ENCODE measurements at places on chromosomes 4 and X.
A peak's percentile ranks its signal among the peaks of the same experiment; 100 is the strongest.

DNA sequence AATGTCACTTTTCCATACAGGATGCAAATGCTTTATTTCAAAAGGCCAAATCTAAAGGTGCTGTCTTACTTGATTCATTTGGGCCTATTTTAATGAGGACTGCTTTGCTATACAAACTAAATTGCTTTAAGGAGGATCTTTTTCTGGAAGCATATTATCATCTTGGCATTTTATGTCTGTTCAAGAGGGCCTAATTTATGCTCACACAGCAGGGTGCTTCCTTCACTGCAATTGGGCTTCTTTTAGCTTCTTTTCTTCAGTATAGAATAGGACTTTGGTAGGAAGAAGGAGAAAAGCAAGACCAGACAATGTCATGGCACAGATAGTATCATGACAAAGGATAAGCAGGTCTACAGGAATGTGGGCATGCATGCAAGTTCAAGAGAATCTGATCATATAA is 222.4 kb upstream of the ANKRD50 start:
- DNase-seq = no peak

DNA sequence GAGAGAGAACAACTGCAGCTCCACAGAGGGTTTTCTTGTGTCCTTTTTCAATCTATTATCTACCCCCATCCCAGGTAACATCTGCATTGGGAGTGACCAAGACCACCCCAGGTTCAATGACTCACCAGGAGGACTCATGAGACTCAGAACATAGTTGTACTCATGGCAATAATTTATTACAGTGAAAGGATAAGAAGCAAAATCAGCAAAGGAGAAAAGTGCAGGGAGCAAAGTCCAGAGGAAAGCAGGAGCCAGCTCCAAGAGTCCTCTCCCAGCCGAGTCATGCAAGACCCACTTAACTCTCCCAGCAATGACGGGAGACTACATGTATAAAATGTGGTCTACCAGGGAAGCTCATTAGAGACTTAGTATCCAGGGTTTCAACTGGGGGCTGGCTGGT is 129.5 kb upstream of the RBPJ start:
- DNase-seq = no peak

- peak; percentile 11 for DNase-seq
Measured at GRCh38 chr4:1050486-1051213, 39.2 kb downstream of the FGFRL1 start.

- no peak for DNase-seq
Measured at GRCh38 chr4:149923736-149924135, 108.1 kb upstream of the IQCM start.

DNA sequence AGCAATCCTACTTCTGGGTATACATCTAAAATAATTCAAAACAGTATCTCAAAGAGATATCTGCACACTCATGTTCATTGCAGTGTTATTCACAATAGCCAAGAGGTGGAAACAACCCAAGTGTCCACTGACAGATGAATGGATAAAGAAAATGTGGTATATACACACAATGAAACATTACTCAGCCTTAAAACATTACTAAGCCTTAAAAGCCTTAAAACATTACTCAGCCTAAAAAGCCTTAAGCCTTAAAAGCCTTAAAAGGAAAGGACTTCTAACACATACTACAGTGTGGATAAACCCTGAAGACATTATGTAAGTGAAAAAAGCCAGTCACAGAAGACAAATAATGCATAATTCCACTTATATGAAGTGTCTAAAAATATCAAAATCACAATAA is 40.3 kb upstream of the TFDP3 start:
- DNase-seq = no peak

DNA sequence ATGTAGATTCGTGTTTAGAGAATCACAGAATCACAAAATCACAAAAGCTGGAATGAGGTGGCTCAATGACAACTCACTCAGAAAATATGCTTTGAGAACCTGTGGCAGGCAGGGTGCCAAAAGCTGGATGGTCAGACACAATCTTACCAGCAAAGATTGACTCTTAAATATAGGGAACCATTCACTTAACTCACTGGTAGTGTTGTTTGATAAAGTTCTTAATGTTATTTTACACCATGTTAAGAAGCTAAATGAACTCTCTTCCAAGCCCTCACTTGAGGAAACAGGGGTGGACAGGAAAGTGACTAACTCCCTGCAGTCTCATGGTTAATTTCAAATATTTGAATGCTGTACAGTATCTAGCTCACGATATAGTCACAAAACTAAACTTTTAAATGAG is 5.7 kb upstream of the SCOC start:
- DNase-seq = peak; percentile 51

DNA sequence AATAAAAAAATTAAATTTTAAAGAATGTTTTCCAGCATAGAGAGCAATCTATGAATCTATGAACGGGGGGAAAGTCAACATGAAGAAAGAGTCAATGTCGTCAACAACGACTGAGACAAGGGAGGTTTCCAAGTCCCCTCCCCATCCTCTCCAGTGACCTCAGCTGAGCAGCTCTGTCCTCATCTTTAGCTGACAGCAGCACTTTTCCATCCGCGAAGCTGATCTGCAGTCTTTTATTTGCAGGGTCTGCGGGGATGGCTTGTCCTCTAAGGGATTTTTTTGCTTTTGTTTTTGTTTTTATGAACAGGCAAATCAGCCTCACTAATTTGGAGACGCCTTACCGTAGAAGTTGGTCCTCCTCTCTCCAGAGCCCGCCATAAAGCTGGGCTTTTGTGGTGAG is 46.5 kb downstream of the PRKX start:
- DNase-seq = no peak

DNA sequence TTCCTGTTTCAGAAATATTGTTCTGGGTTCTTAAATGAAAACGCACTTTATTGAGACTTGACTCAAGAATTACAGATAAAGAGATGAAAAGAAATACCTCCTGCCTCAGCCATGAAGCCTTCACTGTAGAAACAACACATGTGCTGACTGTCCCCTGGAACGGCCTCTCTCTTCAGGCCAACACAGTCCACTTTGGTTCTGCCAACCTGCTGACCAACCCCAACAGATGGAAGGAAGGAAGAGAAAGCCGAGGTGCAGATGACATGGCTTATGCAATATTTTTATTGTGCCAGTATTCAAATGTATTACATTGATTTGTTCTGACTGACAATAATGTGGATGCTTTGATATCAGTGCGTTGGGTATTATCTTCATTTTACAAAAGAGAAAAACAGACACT is 171.0 kb downstream of the CPEB2 start:
- no peak for DNase-seq

GRCh38 chr4:21992330-21992729 is 43.8 kb upstream of the KCNIP4 start:
- no peak for DNase-seq

DNA sequence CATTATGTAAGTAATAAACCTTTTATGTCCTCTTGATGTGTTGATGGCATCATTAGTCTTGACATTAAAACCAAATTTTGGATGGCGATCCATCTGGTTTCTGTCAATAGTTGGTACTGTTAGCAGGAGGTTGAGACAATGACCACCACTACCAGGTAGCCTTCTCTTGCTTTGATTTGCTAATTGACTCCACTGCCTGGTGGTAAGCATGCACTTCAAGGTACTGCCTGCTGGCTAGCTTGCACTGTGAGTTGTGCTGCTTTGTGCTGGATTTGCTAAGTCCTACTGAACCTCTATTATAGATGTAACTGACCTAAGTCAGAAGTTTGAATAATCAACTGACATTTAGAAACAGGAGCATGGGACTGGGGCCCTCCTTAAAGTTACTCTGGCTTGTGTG is 46.3 kb downstream of the ATP1B4 start:
- no peak for DNase-seq

- no peak for DNase-seq
Measured at GRCh38 chr4:184674011-184674410, 24.5 kb downstream of the PRIMPOL start.

DNA sequence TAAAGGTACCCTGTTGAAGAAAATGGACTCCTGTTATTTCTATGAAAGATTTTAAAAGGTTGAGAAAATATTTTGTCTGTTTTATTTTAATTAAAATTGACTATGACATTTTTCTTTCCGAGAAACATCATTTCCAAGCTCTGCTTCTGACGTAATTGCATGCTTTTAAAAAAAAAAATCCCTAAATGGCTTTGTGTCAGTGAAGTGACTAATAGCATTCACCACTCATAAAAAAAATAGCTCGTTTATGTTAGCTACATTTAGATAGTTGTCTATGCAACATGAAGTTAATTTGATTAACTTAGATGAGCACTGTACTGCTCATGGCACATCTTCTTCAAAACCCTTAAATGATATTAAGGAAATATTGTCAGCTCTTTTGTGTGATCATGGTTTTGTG is 105.1 kb upstream of the KLHL13 start:
- DNase-seq = no peak

DNA sequence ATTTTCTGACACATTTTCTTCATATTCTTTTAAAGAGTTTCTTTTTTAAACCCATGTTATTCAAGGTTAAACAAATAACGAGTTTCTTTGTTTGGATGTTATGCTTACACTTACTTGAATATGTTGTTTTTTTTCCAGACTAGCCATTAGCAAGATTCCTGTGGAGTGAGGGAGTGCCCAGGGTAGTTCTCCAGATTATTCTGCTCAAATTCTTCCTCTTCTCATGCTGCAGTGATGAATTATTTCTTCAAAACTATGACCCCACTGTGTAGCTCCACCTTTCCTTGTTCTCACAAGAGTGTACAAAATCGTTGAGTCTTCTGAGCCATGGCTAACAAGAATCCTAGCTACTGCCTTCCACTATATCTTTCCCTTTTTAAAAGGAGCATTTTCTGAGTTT is 134.1 kb upstream of the ELOVL6 start:
- DNase-seq = no peak

DNA sequence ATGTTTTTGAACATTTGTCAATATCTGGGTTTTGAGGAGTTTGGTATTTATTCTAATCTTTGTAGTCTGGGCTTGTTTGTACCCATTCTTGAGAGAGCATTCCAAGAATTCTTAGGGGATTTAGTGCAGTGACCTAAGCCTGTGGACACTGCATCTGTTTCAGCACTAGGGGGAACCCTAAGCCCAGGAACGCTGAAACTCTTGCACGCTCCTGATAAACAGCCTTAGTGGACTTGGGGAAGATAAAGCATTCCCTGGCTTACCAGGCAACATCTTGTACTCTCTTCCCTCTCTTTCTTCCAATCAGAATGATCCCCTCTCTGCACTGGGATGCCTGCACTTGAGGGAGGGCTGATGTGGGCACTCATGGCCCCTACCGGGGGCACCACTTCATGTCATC is 654.9 kb upstream of the HTR2C start:
- peak; percentile 15 for DNase-seq

- DNase-seq = no peak
Measured at GRCh38 chr4:82482387-82482786, 52.0 kb downstream of the ENOPH1 start.

GRCh38 chr4:94803181-94803580 is 45.4 kb downstream of the BMPR1B start:
- DNase-seq = no peak

GRCh38 chr4:58491620-58492019 is 1381.4 kb upstream of the IGFBP7 start:
- no peak for DNase-seq

DNA sequence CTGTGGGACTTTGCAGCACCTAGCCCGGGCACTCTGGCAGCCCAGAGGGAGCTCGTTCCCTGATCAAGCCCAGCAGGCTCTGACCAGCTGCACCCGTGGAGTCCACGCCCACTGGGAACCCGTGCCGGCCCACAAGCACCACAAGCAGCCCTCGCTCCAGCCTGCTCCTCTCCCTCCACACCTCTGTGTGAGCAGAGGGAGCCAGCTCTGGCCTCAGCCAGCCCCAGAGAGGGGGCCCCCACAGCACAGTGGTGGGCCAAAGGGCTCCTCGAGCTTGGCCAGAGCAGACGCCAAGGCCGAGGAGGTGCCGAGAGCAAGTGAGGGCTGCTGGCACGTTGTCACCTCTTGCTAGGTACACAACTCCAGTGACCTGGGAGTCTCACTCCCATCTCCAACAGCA is 5.1 kb upstream of the UGT2A1 start:
- no peak for DNase-seq

DNA sequence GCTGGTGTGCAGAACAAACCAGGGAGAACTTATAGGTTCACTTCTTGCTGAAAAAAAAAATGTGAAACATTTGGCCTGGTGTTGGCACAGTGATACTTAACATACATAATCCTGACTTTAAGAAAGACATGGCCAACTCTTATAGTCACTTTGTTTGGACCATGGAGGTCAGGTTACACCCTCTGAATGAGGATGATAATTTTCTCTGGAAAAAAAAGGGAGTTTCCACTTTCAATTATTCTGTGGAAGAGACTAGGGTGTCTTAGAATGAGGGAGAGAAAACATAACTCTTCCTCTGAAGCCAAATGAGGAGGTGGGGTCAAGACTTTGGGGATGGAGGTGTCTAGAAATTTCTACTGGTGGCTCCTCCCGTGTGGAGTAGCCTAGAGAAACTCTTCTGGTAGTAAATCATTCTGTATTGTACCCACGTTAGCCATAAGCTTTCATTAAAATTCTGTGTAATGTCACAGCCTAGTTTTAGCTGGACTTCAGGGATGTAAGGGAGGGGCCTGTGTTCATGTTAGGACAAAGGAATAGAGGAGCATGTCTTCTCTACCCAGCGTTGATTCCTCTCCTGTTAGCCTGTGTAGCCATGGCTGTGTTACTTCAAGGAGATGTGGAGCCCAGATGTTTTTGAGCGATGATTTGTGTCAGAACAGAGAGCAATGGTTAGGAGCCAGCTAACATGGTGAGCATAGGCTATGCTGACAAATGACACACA is 328.3 kb downstream of the GPAT3 start:
- DNase-seq = no peak

DNA sequence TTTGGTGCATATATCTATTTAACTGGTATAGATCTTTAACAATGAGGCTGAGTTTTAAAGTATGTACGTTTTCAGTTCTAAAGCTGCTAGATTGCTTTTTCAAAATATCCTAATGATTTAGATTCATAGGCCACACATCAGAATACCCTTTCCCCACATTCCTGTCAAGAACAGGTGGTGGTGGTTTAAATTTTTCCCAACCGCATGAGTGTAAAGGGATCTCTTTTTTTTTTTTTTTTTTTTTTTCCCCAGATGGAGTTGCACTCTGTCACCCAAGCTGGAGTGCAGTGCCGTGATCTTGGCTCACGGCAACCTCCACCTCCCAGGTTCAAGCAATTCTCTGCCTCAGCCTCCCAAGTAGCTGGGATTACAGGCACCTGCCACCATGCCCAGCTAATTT is 28.0 kb downstream of the NUP54 start:
- DNase-seq = no peak

- no peak for DNase-seq
Measured at GRCh38 chr4:1235381-1236102, 13.4 kb downstream of the CTBP1 start.

DNA sequence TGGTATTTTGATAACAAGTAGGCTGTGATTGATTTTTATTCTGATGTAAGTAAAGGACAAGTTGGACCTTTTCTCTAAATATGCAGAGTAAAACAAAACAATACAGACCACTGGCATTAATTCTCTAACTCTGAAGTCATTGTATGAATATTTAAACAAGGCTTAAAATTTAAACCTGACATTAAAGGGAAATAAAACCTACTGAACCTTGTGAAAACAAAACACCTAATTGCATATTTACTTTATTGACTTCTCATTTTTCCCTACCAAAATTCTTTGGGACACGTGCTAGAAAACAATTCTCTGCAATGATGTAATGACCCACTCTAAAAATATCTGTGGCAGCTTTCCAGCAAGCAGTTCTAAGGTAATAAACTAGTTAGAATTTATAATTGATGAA is 369.7 kb upstream of the TRAM1L1 start:
- DNase-seq = no peak

GRCh38 chr4:6116696-6117285 is 83.6 kb downstream of the JAKMIP1 start:
- no peak for DNase-seq

- DNase-seq = no peak
Measured at GRCh38 chr4:58254291-58254690, 1144.1 kb upstream of the IGFBP7 start.

Data from dermis microvascular lymphatic vessel endothelial cell (primary cell).